ENCODE measurements at places on chromosomes 6 and 20.

GRCh38 chr20:61454053-61454452 lies 202.0 kb downstream of the CDH4 start:
- DNase-seq, result no peak

- DNase-seq, result no peak
These were observed 27.4 kb downstream of the SLC22A16 start for GRCh38 chr6:110448846-110449540.

DNA sequence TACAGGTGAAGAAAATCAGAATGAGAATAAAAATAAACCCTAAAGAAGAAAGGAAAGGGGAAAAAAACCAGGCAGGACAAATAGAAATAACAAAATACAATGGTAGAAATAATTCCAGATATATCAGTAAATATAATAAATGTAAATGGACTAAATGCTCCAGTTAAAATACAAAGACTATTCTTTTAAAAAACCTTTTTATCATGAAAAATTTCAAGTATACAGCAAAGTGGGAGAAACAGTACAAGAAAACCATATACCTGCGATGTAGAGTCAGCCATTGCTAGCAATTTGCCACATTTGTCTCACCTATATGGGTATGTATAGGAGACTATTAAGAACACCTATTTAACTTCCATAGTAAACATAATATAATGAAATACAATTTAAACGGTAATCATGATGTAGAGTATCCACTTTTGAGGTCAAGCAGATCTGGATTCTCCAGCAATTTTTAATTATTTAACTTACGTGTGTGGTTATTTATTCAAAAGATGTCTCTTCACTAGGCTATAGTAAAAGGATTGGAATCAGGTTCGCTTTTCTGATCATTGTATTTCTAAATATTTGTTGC lies 914 bp upstream of the VAPB start:
- no peak for DNase-seq

- no peak for DNase-seq
These were observed 675 bp downstream of the DSTN start for GRCh38 chr20:17570347-17571152.

GRCh38 chr20:58241766-58242465 lies 13.5 kb upstream of the ANKRD60 start:
- no peak for DNase-seq

GRCh38 chr20:2978519-2978918 lies 64.9 kb upstream of the GNRH2 start:
- DNase-seq, result no peak

GRCh38 chr6:12845224-12846004 lies 128.8 kb downstream of the PHACTR1 start:
- DNase-seq, result no peak

GRCh38 chr20:46312075-46312944 lies 4.0 kb upstream of the CDH22 start:
- DNase-seq, result no peak

DNA sequence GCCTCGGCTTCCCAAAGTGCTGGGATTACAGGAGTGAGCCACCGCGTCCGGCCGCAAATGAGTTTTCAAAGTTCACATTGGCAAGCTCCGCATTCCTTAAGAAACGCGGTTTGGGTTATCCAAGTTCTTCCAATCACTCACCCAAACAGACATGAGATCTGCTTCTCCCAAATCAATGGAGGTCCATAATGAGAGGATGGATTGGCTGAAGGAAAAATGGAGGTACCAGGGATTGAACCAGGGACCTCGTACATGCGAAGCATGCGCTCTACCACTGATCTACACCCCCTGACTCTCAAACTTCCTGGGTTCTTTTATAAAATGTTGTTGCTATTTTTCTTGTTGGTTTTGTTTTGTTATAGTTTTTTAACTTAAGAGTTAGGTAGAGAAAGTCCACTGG lies 170.0 kb downstream of the GPX5 start:
- no peak for DNase-seq

DNA sequence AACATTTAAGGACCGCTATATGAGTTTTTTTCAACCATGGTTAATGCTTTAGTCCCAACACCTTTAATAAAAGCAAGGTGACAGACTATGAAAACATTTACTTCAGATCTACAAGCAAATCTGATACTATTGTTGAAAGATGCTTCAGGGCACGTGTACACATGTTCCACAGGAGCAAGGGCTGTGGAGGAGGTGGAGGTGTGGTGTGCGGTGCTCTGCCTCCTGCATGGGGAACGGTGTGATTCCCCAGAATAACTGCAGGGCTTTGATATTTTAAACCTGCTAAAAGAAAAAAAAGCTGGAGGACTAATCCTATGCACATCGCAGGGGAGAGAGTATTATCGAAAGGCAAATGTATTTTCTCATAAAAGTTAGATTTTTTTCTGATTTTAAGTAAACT lies 188.1 kb upstream of the CEP162 start:
- DNase-seq, result no peak

- no peak for DNase-seq
These were observed 7.9 kb downstream of the RAB32 start for GRCh38 chr6:146551545-146551944.

- DNase-seq, result no peak
These were observed 1.3 kb downstream of the PTGIS start for GRCh38 chr20:49566401-49567364.

DNA sequence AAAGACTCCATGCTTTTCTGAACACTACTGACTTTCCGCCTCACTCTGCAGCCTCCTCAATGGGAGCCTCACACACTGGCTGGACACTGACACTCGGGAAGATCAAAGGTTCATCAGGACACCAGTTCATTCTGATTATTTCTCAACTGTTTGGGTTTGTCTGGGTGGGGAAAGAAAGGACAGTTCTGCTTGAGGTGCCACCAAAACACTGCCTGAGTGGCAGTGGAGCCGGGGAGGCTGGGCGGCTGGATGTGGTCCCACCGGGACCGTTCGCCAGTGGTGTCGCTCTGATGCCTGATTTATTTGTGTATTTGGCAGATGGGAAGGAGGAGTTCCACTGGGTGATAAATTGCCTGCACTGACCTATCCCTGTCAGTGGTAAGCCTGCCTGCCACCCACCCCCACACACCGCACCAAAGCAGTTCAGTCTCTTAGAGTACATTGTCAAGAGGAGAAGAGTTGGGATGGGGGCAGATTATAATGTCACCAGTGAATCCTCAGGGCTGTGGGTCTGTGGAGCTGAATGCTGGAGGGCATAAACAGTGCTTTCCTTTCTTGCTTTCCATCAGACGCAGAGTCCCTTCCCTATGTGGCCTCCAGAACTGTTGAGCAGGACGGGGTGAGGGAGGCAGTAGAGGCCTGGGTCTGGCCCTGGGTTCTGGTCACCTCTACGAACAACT lies 49.8 kb downstream of the EDN1 start:
- DNase-seq, result no peak

GRCh38 chr6:20791944-20792343 lies 257.7 kb downstream of the CDKAL1 start:
- DNase-seq, result no peak

GRCh38 chr6:125792680-125793079 lies 1.9 kb downstream of the NCOA7 start:
- no peak for DNase-seq

- DNase-seq, result no peak
These were observed 23.6 kb upstream of the APCDD1L start for GRCh38 chr20:58538752-58539151.

GRCh38 chr6:116047173-116047933 lies 13.3 kb downstream of the FRK start:
- no peak for DNase-seq

DNA sequence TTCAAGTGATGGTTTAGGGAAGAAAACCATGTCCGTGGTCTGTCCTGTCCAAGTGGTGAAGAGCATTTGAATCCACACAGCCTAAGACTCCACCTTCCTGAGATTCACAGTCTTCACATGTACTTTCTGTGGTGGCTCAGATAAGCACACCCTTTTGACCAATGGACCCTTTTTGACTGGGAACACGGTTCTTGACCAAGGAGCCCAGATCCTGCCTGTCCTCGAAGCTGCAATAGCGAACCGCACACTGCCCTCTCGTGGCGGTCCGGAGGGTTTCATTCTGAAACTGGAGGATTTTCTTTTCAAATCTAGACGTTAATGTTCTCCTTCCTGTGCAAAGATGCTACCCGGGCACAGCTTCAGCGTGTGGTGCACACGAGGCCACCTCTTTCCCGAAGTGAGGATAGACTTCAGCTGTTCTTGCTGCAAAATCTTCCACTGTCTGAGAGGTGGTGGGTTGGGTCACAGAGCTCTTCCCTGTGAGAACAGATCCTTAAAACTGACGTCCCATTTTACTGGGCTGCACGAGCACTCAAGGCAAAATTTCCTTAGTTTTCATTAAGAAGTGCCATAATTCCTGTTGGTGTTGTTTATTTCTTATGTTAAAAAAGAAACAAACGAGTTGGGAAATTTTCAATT lies 90.5 kb downstream of the SYNJ2 start:
- peak; percentile 52 for DNase-seq

DNA sequence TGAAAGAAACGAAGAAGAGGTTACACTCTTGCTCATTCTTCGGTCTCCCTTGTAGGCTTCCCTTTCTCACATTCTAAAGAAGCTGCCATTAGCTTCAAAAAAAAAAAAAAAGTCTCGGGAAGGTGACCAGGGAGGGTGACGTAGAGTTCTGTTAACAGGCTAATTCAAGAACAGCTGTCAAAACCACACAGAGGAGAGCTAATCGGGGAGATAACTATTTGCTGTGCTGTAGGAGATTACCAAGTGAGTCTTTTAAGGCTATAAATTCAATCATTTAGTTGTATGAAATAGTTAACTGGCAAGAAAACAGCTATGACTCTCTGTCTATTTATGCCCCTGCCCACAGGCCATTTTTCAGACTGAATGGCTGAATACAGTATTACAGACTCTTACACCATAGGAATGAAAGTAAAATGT lies 256.8 kb downstream of the SYNE1 start:
- no peak for DNase-seq

GRCh38 chr6:33410711-33411631 lies at the start of gene PHF1:
TSS of gene PHF1 (plus strand) at chr6:33411014. CDS start at chr6:33412264, 1,250 bp downstream.
- no peak for DNase-seq

- no peak for DNase-seq
These were observed 80.9 kb downstream of the HAO1 start for GRCh38 chr20:7859356-7859802.

GRCh38 chr6:116254297-116255056 lies 602 bp upstream of the TSPYL4 start:
- no peak for DNase-seq

DNA sequence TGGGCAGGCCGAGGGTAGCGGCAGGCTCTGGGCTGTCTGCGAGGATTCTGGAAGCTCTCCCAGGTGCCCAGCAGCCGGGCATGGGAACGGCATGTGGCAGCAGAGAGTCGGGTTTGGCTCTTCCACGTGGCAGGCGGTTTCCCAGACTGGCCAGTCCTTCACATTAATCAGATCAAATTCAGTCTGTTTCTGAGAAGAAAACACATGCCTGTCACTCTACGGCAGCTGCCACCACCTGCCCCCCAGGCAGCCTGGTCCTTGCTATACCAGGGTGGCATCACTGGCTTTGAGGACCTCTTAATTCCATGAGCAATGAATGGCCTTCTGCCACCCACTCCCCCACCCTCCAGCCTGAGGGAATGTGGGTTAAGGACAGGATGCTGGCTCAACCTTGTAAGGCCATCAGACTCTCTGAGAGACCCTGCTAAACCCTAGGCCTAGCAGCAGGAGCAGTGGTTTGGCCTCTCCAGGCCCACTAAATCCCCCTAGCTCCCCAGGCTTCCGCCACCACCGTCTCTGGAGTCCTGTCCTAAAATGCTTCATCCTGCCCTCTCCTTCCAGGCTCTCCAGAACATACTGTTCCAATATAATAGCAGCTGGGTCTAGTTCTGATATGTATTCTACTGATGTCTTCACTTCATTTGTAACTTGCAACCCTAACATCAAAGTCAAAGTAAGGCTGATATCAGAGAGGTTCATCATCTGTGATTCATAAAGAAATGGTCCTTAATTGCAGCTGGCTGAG lies 47.8 kb downstream of the PLCG1 start:
- no peak for DNase-seq

Measured in stimulated activated CD8-positive, alpha-beta memory T cell treated with anti-CD3 and anti-CD28 coated beads, Interleukin-15, amount 100 ng/mL, for 24 hours (primary cell).